ENCODE measurements at places on chromosomes 13 and 19.

DNA sequence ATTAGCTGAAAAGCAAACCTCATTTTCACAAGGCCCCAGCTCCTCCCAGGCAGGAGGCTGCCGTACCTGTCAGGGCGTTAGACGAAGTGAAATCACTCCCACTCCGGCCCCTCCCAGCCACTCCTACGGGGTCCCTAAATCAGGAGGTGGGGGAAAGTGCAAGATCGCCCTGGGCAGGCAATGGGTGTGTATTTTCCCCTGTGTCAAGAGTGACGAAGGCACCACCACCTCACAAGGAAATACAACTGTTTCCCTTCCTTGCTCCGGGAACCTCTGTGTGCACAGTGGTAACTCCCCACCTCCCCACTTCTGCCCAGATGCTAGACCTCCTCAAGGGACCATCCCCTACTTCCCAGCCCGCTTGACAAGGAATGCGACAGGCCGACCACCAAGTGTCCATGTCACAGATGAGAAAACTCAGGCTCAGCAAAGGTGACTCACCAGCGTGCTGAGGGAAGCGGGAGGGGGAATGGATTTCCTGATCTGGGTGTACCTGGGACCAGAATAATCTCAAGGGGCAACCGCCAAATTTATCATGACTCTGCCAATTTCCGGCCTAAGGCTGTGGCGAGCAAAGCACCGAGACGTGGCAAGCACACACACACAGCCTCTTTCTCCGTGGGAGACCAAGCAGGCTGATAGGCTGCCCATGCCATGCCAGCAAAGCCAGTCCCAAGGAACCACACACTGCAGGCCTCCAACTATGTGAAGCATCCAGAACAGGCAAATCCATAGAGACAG lies 7.3 kb downstream of the PPP6R1 start:
- no peak for DNase-seq

DNA sequence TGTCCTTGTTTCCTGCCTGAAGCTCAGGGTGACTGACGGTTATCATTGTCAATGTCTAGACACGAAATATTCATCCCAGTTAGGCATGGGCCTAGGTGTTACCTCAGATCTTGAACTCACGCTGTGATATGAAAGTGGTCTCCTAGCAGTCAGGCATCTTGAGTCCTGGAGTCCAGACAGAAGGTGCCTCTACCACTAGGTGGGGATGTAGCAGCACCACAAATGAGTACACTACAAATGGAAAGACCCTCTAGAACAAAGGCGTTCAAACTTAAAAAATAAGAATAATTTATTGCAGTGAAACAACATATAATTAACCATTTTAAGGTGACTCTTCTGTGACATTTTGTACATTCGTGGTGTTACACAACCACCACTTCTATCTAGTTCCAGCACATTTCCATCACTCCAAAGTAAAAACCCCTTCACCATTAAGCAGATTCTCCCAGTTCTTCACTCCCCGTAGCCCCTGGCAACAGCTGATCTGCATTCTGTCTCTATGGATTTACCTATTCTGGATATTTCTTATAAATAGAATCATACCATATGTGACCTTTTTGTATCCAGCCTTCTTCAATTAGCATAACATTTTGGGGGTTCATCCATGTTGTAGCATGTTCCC lies 11.9 kb upstream of the FRY start:
- peak; percentile 11 for DNase-seq

GRCh38 chr19:49113762-49114629 lies at the start of gene LIN7B:
Gene LIN7B, plus strand, starts transcription at chr19:49114370. Its CDS starts 35 bp downstream, at chr19:49114405.
- DNase-seq = peak; percentile 62

DNA sequence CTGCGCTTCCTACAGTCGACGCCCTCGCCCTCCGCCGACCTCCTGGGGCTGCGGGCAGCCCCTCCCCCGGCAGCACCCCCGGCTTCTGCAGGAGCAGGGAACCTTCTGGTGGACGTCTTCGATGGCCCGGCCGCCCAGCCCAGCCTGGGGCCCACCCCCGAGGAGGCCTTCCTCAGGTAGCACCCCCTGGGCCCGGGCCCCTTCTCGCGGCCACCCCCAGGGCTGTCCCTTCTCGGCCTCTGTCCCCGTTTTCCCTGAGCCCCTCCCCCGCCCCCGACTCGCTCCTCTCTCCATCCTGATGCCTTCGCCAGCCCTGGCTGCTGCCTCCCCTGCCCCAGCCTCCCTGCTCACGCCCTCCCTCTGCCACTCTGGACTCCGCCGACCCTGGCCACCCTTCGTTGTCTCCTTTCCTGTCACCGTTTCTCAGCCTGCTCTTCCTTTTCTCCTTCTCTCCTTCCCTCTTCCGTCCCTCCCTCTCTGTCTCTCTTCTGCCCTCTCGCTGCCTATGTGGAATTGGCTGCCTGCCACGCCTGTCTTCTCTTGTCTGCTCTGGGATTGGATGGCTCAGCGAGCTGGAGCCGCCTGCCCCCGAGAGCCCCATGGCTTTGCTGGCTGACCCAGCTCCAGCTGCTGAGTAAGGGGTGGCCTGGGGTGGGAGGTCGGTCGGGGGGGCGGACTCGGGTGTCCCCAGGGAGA lies 11.0 kb downstream of the FUZ start:
- no peak for DNase-seq

DNA sequence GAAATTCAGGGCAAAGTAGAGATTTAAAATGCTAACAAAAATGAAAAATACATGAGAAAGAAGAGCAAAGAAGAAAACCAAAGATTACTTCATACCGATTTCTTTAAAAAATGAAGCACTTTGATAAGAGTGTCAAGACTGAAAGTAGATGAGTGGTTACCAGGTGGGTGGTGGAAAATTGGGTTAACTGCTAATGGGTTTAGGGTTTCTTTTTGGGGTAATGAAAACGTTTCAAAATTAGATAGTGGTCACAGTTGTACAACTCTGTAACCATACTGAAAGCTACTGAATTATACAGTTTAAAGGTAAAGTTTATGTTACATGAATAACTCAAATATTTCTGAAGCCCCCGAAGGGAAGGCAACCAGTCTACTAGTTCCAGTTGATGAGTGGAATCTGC lies 179.4 kb downstream of the NDFIP2 start:
- no peak for DNase-seq

DNA sequence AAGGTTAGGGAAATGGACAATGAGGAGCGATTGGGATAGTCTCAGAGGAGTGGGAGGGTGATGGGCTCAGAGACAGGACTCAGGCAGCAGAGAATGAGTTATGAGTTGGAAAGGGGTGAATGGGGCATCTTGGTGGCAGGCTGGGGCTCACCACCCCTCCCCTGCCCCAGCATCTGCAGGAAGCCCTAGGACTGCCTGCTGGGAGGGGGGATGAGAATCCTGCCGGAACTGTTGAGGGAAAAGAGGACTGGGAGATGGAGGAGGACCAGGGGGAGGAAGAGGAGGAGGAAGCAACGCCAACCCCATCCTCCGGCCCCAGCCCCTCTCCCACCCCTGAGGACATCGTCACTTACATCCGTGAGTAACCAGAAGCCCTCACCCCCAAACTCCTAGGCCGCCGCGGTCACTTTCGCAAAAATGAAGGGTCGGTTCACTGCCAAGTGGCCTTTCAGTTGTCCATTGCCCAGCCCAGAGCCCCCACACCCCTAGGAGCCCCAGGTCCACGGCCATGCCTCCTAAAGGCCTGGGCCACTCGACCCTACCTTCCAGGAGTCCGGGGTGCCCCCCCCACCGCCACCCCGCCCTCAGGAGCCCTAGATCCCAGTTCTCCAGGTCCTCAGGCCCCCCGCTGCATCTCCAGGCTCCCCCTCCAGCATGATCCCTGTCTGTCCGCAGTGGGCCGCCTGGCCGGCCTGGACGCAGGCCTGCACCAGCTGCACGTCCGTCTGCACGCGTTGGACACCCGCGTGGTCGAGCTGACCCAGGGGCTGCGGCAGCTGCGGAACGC lies 764 bp downstream of the CLEC11A start:
- DNase-seq = no peak

DNA sequence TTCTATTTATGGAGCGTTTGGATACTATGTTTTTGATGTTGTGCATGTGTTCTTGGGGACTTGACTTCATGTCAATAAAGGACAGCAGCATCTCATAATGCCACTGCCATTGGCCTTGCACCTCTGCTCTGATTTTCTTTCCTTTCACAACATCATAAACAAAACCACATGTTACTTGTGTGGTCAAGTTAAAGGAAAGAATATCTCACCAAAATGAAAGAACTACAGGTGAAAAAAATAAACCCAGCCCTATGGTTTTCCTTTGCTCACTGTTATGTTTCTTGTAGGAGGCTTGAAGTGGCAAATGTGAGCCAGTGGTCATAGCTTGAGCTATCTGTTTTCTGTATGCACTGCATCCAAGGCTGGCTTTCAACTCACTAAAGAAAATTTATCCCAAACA lies 240.4 kb downstream of the KCNRG start:
- no peak for DNase-seq

GRCh38 chr19:30244533-30244932 lies 127.7 kb upstream of the ZNF536 start:
- DNase-seq = no peak

GRCh38 chr13:29753618-29754472 lies 96.6 kb downstream of the UBL3 start:
- DNase-seq = no peak

GRCh38 chr13:21074546-21074945 lies 13.2 kb upstream of the LATS2 start:
- no peak for DNase-seq

- DNase-seq = no peak
Measured at GRCh38 chr13:30404207-30404606, 18.1 kb upstream of the UBE2L5 start.

DNA sequence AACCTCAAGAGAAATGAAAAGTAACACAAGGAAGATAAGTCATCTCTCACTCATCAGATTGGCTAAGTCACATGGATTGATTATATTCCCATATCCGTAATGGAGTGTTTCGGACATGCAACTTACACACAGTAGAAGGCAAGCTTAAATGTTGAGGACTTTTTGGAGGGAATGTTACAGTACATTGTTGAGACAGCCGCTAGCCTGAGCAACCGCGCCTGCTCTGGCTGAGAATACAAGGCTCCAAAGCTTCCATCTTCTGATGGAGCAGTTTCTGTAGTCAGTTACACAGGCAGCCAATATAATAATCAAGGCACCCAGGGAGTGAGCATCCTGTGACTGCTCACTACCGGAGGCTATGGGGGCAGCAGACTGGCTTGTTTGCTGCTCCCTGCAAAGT lies 1.0 kb upstream of the CRYL1 start:
- DNase-seq = no peak

- DNase-seq = no peak
Measured at GRCh38 chr13:113791761-113792160, 32.7 kb downstream of the TMEM255B start.

- DNase-seq = no peak
Measured at GRCh38 chr13:68588623-68589022, 1358.5 kb upstream of the PCDH9 start.

- DNase-seq = no peak
Measured at GRCh38 chr13:107900775-107901174, 314.6 kb downstream of the LIG4 start.

DNA sequence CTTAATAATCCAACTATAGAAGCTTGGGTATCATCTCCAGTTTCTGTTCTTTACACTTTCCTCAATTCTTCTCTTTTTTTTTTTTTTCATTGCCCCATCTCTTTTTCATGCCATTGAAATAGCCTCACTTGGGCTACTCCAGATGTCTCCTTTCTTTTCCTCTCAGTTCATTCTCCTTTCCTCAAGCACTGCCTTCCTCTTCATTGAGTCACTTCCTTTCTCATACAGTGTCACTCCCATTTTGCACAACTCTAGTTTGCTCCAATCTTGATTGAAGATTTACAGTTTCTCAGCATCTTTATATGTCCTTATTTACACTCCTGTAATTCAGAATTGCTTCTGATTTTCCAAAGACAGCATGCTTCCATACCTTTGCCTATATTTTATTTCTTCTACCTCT lies 61.3 kb downstream of the IPO5 start:
- no peak for DNase-seq

GRCh38 chr19:2479556-2480194 lies 3.7 kb downstream of the GADD45B start:
- DNase-seq = no peak

DNA sequence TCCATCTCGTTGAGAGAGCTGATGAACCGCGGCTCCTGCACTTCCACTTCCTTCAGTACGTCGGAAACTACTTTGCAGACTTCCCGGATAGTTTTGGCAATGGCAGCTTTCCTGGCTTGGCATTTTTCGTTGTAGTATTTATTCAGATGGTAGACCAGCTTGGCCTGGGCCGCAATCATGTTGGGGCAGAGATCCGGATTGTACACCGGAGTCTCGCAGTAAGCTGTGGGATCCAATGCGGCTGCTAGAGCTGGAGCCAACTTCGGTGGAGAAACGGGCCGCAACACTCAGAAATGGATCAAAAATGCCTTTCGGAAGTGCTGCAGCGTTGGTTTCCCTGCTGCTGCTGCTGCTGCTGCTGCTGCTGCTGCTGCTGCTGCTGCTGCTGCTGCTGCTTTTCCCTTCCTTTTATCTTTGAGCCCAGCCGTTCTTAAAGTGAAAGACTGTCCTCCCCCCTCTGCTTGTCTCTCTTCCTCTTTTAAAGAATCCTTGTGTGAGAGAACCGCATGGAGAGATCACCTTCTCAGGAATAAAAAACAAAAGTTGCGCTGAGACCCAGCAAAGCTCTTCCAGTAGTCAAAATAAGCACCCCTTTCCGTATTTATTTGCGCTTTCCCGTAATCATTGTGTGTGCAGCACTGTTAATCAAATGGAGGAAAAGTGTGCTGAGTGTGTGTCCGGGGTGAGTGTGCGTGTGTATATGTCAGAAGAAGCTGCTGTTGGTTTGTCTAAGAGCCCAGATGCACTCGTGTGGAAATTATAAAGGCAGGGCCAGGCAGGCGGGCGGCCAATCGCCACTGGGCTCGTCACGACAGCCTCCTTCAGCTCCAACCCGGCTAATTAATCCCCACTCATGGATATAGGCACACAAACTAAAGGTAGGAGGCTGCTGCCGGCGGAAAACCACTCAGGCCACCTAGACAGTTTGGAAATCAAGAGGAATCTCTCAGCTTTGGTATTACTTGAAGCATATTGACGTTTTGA lies at the start of gene MAB21L1:
MAB21L1 (minus strand) TSS at position 730 of the 984 bp plus-strand sequence; CDS start at position 179, 551 bp downstream.
- no peak for DNase-seq

DNA sequence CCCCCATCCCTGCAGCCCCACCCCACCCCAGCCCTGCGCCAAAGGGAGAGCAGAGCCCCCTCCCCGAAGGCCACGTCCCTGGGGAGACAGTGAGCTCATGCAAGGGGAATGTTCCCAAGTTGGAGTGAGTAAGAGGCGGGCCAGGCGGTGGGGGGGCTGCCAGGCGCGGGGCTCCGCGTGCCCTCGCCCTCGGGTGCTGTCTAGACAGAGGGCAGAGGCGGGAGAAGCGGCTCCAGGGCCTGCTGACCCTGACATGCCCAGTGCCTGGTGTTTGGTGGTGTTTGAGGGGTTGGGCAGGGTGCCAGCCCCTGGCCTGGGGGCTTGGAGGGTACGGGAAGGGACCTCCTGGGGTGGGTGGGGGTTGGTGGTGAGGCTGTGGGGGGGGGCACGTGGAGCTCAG lies 1.0 kb downstream of the FSTL3 start:
- no peak for DNase-seq

GRCh38 chr13:49369866-49370265 lies 74.0 kb downstream of the CAB39L start:
- no peak for DNase-seq

Data from effector CD8-positive, alpha-beta T cell (primary cell).